Kidney capillary endothelial cell (primary cell): ENCODE measurements at places on chromosomes 4 and X.

- no peak for DNase-seq
Observed at GRCh38 chr4:143771269-143771668, 70.8 kb upstream of the FREM3 start.

DNA sequence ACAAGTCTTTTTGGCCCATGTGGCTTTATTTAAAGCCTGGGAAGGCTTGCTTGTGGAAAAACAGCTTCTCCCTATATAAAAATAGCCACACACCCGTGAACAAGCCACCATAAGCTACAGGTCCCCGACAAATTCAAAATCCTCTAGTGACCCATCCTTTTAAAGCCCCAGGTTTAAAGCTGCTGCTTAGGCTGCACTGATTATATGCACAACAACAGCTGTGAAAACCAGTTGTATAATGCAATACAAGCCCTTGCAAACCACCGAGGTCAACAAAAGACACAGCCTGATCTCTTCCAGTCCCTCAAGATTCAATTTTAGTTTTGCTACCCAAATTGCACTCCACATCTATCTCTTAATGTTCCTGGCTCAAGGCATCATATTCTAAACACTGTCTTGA, 186.0 kb upstream of the WDFY3 start:
- DNase-seq: no peak

DNA sequence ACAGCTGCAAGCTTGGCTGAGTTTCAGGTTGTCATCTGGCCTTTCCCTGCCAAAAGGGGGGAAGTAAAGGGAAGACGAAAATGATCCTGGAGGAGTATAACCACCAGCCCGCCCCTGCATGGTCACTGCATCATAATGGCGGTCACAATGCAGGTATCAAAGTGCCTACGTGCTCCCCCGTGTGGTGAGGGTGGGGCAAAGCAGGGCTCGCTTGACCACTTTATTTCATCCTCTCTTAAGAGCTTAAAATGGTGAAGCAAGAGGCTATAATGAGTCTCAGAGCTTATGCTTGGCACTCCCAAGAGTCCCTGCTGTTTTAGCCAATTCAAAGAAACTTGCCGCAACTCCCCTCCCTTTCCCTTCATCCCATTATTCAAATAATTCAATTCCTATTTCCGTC, 105.6 kb downstream of the APOOL start:
- no peak for DNase-seq

GRCh38 chr4:186761393-186761792, 37.7 kb upstream of the FAT1 start:
- DNase-seq: no peak

DNA sequence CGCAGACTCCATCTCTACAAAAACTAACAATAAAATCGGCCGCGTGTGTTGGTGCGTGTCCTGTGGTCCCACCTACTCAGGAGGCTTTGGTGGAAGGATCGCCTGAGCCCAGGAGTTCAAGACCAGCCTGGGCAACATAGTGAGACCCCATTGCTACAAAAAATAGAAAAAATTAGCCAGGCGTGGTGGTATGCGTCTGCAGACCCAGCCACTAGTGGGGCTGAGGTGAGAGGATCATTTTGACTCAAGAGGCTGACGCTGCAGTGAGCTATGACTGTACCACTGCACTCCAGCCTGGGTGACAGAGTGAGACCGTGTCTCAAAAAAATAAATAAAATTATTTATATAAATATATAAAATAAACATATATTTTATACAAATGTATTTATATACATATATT, 22.3 kb downstream of the ASMTL start:
- no peak for DNase-seq
